Fibroblast of skin of right quadriceps (primary cell): ENCODE measurements at places on chromosomes 7 and 10.
A peak's percentile ranks its signal among the peaks of the same experiment; 100 is the strongest.

DNA sequence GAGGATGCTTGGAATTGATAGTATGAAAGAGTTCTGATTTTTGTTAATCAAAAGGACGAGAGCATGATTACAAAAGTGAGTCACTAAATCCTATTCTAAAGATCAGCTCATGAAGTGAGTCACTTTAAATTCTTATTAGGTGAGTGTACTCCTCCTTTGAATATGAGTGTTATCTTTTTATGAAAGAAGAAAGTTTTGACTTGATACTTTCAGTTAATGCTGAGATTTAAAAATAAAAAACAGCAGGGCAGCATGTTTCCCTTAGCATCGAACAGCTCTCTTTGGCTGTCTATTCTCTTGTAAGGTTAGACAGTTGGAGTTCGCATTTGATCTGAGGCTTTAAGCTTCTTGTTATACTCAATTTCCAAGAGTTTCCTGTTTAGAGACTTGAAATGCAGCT, 222.0 kb downstream of the TWIST1 start:
- peak; percentile 82 for DNase-seq

GRCh38 chr10:19719284-19719683, 96.9 kb upstream of the PLXDC2 start:
- peak; percentile 88 for DNase-seq

DNA sequence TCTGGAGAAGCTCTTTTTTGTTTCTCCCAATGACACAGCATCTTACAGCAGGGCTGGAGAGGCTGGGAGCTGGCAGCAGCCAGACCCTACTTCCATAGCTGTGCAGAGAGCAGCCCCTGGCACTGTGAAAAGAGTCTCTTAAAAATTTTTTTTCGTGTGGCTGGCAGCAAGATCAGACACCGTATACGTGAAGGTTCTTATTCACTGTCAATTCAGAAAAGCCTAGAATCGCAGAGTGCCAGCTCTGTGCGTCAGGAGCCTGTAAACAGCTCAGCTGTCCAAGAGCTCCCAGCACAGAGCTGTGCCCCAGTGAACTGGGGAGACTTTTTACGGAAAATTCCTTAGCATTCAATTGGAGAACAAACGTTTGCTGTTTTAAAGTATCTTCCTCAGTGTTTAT, 6.5 kb downstream of the BAG3 start:
- no peak for DNase-seq

DNA sequence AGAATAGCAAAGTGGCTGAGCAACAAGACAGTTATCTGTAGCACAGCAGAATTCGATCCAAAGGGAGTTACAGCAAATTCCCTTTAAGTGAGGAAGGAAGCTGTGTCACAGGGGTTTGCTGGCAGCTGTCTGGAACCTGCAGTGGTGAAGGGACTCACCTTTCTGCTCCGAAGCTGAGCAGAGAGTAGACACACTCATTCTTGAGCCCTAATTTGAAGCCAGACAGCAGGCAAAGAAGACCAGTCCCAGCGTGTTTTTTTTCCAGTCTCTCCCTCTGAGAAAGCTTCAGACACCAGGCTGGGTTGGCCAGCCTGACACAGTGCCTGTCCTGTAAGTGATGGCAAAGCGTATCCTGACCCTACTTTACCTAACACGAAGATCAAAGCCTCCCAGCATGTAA, 210.7 kb downstream of the TRIL start:
- no peak for DNase-seq

- DNase-seq: no peak
Observed at GRCh38 chr7:22361320-22361719, 4.4 kb upstream of the RAPGEF5 start.

DNA sequence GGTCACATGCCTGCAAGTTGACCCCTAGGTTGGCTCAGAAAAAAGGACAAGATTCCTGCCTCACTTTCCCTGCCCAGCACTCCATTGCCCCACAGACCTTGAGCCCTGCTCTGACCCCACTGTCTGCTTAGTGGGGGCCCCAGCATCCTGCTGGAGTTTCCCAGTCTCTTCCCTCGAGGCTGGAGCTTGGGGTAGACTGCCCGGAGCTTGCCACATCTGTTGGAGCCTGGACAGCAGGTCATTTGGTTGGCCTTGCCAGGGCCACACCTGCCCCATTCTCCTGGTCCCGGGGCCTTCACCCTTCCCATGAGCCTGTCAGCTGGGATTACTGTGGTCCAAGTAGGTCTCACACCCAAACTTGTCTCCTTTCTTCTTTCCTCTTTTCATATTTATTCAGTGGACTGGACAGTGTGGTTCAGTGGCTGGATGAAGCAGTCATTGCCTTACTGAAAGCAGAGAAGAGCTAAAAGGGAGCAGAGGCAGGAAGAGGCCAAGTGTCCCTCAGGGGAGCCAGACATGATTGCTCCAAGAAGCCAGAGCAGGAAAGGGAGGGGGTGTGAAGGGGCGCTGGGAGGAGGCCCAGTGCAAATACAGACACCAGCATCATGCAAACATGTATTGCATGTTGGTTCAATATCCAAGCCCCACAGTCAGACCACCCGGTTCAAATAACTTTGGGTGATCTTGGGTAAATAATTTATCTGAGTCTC, 56.2 kb upstream of the CACUL1 start:
- no peak for DNase-seq

DNA sequence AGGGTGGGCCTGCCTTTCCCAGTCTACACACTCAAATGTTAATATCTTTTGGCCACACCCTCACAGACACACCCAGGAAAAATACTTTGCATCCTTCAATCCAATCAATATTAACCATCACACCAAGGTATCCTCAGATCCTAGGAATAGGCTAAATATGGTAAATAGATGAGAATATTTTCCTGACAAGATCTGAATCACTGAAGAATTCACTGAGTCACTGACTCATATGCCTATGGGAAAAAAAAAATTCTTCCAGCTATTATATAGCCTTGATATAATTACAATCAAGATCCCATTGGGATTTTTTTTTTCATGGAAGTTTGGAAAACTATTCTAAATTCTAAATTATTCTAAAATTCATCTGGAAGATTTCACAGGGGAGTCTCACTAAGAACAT, 65.8 kb downstream of the INHBA start:
- peak; percentile 80 for DNase-seq

- no peak for DNase-seq
Observed at GRCh38 chr7:3075441-3075840, 31.8 kb upstream of the CARD11 start.

DNA sequence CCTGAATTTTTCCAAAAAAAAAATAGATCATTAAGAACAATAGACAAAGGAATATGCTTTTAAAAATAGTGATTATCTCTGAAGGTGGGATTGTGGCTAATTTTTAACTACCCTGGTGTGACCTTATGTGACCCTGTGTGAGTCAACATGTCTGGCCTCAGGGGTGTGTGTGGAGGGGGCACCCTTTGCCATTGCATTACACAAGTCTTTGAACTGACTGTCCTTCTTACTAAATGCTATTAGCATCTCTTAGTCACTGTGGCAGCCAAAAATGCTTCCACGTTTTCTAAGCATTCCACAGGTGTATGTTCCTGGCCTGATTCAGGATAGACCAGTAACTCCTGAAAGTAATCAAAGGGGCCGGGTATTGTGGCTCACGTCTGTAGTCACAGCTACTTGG, 175.4 kb downstream of the MGMT start:
- DNase-seq: no peak

GRCh38 chr10:124205432-124205831, 112.0 kb upstream of the CHST15 start:
- no peak for DNase-seq

DNA sequence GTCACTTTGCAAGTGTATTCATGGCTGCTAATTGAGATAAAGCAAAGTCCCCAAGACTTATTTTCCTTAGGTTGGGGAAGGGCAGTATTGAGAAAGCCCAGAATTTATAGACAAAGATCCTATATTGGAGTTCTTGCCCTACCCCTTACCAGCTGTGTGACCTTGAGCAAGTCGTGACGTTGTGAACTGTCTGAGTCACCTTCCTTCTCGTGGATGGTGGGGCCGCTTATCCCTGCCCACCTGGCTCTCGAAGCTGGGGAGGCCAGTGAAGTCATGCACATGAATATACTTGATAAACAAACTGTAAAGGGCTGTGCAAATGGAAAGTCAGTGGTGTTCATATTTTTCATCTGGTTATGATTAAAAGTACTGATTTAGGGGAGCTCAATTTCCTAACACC, 127.4 kb downstream of the TACC2 start:
- no peak for DNase-seq

DNA sequence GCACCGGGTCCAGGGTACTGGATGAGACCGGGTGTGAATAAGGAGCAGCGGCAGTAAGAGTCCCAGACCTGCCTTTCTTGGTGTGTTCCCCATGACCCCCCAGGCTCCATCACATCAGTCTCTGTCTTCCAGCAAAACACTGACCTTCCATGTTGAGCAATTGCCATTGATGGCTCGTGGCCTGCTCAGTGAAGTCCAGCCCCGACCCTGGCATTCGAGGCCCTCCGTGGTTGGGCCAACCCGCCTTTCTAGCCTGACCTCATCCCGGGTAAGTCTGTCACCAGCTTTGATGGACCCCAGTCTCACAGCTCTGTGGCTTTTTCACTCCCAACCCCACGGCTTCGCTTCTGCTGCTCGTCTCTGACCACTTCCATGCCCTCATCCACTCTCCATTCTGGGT, 6.4 kb downstream of the MMP21 start:
- no peak for DNase-seq

- no peak for DNase-seq
Observed at GRCh38 chr7:31699050-31699449, 12.0 kb downstream of the PPP1R17 start.

DNA sequence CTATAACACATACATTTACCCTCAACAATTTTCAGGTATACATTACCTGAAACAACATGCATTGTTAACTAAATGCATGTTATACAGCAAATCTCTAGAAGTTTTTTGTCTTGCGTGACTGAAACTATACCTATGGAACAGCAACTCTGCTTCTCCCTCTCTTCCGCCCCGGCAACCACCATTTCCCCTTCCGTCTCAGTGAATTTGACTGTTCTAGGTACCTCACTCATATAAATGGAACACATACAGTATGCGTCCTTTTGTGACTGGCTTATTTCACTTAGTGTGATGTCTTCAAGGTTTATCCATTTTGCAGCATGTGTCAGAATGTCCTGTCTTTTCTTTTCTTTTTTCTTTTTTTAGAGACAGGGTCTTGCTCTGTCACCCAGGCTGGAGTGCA, 22.5 kb downstream of the CALHM2 start:
- no peak for DNase-seq

- no peak for DNase-seq
Observed at GRCh38 chr7:128351296-128352152, 7.8 kb upstream of the RBM28 start.
